ENCODE measurements at places on chromosomes 1 and 21.

DNA sequence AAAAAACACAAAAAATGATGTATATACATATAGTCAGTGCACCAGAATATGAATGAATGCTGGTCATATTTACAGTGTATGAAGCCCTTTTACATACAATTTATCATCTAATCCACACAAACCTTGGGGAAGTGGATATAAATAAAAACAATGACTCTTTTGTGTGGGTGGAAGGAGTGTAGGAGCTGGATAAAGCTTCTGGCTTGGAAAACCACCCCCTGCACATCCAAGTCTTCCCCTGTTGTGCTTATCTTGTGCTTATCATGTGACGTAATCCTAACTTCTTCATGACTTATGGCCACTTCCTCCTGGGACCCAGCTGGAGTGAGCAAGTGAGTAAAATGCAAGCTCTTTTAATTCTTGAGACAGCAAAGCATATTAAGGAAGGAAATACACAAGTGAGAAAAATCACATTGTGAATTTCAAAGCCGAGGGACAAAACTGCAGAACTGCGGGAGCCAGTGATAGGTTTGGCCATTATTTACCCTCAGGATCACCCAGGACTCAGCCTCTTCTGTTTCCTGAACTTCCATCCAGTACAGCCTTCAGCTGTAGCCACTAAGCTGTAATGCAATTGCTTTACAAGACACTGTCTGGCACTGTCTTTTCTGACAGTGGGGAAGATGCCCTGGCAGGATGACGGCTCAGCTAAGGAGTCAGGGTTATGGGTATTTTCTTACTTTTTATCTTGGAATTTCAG, 104.0 kb upstream of the PPM1J start:
- DNase-seq: no peak

- no peak for DNase-seq
These were observed 206.2 kb upstream of the PTBP2 start for GRCh38 chr1:96515430-96515829.

DNA sequence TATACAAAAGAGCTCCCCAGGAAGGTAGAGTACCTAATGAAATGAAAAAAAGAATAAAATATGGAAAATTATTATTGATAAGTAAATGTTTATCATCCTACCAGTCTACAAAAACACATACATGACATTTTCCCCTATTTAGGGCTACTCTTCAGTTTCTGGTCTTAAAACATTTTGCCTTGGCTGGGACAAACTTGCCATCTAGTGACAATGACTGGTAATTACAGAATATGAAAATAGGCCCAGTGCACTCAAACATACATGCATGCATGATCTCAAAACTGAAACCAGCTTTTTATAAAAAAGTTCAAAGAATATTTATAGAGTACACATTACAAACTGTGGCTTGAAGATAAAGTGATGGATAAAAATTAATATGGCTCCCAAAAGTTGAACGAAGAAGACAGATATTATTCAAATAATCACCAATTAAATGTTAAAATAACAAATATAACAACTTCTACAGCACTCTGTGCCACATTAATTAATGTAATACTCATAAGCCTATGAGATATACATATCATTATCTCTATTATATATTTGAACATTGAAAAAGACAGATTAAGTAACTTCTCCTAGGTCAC, 10.5 kb upstream of the RNPC3 start:
- peak; percentile 64 for DNase-seq

GRCh38 chr1:22340873-22341272, 110.8 kb upstream of the ZBTB40 start:
- DNase-seq: no peak

DNA sequence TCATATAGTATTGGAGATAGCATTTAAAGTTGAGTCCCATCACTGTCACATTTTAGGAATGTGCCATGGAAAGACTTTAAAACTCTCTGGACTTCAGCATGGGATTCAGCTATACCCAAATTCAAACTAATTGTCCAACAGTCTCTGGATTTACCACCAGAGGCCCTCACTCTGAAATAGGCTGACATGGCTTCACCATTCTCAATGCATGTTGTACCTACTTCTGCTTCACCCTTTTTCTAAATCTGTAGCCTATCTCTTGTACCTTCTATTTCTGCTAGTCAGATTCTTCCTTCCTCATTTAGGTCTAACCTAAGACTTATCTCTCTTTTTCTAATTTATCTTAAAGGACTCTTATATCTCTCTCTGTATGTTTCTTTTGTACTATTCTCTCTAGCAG, 512.7 kb upstream of the ZRANB2 start:
- no peak for DNase-seq

DNA sequence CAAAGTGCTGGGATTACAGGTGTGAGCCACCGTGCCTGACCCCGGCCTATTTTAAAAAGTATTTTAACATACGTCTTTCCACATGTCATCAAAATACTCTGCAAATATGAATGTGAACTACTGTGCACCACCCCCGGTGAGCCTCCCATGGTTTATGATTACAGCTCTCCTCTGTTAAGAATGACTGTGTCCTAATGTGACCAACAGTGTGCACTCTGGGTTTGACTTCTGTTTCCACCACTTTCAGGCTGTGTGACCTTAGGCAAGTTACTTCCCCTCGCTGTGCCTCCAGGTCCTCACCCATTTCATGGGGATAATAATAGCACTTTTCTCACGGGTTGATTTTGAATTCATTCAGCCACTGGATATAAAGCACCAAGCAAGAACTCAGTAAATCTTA, 14.7 kb downstream of the AMPD2 start:
- DNase-seq: no peak

DNA sequence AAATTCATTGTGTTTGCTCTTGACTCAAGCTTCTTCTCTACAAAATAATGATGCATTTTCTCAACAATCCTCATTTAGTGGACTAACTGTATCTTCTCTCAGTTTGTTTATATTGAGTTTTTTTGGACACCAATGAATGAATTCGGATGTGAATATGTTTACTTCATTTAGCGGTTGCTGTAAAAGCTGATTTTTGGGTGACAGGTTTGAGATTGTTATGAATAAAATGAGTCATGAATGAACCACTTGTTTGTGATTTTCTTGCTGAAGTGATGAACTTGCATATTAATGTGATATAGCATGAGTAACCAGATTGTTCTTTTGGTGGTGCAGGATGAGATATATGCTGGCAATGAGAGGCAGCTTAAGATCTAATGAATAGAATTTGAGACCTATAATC, 3.1 kb downstream of the DNM3 start:
- DNase-seq: no peak

DNA sequence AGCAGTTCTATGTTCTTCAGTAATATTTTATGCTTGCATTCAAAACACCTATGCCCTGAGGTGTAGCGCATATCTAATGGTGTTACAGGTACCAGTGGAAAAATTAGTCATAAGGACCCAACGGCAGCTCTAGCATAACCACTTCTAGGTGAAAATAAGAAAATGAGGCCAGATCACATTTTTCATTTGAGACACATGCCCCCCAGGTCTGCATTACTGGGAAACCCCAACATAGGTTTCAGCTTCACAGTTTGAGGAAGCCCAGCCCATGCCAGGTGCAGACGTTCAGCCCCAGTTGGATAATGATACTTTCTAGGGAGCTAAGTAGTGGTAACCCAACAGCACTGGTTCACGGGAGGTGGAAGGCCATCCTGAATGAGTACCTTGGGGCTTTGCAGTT, 129.8 kb downstream of the CNIH3 start:
- no peak for DNase-seq

DNA sequence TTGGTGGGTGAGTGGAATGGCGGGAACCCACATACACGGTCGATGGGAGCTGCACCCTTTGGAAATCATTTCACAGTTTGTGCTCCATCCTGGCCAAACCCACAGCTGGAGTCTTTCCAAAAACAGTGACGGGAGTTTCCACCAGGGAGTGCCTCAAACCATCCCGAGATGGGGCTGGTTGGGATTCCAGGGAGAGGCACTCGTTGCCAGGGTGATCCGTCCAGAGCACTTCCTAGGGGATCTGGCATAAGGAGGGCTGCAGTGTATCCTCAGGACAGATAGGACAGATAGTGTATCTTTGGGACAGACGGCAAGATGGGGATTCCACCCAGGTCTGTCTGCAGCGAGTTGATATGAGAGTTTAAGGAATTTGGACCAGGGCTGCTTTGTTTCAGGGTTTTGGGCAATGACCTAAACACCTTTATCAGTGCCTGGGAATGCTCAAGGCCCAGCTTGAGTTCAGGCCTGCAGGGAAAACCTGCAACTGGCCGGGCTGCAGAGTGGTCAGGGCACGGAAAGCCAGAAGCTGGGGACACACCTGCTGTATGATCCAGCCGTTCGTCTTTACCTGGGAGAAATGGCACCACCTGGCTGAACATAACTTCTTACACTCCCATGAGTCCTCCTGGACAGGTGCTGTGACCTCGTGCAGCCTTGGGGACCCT, 3.4 kb upstream of the POFUT2 start:
- DNase-seq: no peak

- no peak for DNase-seq
These were observed 76.1 kb upstream of the ZNF326 start for GRCh38 chr1:89918794-89919155.

DNA sequence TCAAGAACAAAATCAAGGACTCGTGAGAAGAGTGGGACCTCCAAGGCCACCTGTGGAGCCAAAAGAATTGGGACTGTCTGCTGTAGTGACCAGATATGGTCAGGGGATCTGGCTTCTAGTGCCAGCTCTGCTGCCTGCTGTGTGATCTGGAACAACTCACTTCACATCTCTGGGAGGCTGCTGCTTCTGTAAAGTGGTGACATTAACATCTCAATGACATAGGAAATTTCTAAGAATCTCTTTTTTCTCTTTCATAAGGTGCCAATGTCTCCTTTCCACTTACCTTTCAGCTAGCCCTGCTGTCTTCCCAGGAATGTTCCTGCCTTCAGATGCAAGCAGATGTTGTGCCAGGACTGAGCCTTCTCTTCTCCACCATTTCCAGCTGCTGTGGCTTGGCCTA, 5.0 kb upstream of the SRSF4 start:
- DNase-seq: no peak

DNA sequence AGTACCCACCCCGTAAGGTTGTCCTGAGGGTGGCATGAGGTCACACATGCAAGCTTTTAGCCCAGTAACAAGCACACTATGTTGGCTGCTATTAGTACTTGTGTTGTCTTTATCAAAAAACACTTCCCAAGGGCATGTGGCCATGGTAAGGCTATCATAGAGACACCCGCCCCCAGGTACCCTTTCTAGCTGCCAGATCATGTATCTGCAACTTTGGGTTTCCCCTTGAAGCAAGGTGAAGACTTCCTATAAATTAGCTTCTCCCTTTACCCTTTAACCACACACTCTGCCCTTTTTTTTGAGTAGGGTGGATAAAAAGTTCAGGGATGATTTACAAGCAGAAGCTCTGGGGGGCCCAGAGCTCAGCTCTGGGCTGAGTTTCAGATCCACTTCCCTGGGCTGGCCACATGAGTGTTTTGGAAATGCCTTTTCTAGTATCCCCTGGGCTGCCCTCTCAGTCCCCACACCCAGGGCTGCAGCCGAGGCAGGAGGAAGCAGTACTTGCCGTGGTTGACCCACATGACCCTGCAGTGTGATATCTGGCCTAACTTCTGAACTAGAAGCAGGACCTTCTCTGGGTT, 2.0 kb downstream of the ZDHHC18 start:
- peak; percentile 54 for DNase-seq

DNA sequence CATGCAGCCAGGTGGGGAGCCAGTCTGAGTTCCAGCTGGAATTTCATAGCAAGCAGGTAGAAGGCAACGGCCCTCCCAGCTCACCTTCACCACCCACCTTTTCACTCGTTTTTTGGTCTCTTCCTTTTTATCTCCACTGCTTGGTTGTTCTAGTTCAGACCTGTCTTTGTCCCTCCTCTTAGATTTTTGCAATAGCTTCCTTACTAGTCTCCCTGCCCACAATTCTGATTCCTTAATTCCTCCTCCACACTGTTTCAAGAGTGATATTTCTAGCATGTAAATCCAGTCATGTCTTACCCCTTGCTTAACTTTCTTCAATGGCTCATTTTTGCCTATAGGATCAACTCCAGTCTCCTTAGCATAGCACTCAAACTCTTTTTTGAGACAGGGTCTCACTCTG, 119.6 kb downstream of the TMEM53 start:
- DNase-seq: no peak

- no peak for DNase-seq
These were observed 43.8 kb downstream of the BATF3 start for GRCh38 chr1:212655668-212656440.

All from CD4-positive, alpha-beta T cell treated with Interleukin-12 subunit alpha and Interleukin-12 subunit beta, for 1 hour (primary cell).